ENCODE measurements at places on chromosomes 6 and 20.

- no peak for ATAC-seq
Observed at GRCh38 chr6:14174996-14175395, 57.4 kb downstream of the CD83 start.

DNA sequence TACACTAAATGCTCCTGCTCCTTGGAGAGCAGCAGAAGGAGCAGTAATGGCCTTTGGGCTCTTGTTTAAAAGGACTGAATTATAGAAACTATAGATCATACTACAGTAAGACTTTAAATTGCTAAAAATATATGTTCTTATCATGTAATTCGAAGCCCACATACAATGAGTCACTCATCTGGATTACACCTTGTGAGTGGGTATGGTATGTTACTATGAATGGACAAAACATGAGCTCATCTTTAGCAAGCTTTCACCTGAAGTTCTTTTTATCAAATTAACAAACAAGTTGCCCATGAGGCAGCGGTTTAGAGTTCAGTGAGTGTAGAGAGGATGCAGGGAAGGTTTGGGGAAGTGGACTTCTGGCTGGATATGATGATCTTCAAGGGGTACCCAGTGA lies 114.4 kb upstream of the CCN2 start:
- no peak for ATAC-seq

DNA sequence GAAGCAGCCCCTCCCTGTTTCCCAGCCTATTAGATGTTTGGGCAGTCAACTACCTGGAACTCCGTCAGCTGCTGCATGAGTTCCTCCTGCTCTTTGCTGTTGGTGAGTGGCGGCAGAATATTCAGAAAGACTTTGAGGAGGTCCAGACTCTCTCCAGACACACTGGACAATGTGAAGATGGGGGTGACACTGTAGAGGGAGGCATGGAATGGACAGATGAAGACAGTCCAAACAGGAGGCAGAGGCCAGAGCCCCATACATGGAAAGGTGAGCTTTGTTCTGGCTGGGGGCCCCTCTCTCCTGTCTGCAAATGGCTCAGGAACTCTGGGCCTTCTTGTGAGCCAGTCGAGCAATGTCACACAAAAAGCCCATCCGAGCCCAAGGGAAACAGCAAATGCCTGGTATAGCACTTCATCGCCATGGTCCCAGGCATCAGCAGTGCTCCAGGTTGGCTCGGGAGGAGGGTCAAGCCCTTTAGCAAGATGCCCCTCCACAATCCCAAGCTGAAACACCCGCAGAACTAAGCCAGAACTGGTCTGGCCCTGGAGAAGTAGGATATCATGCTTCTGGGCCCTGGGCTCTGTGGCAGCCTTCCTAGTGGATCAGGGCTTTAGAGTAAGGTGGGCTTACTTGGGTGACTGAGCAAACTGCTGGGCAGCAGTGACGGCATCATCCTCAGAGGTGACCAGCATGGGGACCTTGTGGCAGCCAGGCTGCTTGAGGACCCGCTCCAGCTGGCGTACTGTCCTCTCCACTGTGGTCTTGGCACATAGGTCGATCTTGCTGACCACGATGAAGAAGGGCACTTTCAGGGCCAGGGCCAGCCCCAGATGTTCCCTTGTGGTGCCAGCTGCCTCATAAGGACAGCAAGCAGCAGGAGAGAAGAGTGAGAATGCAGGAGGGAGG lies 4.9 kb downstream of the GTPBP2 start:
- no peak for ATAC-seq

DNA sequence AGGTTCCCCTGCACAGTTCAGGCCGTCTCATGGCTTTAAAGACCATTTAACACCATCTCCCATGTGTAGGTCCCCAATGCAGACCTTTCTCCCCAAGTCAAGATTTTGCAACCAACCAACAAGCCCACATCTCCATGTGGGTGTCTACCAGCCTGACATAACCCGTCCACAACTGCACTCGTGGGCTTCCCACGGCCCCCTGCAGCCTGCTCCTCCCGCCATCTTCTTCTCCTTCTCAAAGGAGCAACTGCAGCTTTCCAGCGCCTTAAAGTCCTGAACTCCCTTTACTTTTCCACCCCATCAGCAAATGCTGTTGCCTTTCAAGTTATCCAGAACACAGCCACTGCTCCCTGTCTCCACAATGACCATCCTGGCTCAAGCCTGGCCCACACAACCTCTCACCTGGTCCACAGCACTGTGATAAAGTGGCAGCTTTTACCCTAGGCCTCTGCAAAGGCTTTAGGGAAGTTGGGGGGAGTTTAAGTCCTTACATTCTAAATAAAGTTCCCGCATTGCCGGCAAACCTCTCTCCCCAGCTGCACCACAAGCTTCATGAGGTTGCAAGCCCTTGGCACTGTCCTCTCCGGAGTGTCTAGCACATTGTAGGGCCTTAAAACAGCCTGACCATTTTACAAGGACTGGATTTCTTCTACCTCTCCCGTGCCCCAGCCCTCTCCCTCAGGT lies 140.5 kb downstream of the PREX1 start:
- no peak for ATAC-seq

GRCh38 chr6:68527691-68528090 lies 107.4 kb upstream of the ADGRB3 start:
- no peak for ATAC-seq

DNA sequence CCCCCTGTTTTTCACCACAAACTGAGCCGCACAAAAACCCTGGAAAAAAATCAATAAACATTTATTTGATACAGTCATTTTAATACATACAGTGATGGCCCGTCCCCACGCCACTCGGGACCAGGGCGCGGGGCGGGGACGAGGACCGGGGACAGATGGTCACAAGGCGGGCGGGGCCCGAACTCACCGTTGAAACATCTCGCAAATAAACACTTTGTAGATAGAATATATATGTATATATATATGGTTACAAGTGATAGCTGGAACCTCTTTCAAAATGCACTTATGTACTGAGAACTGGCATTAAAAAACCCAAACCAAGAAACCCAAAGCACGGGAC lies 418 bp upstream of the UCKL1 start:
- peak; percentile 1 for ATAC-seq

DNA sequence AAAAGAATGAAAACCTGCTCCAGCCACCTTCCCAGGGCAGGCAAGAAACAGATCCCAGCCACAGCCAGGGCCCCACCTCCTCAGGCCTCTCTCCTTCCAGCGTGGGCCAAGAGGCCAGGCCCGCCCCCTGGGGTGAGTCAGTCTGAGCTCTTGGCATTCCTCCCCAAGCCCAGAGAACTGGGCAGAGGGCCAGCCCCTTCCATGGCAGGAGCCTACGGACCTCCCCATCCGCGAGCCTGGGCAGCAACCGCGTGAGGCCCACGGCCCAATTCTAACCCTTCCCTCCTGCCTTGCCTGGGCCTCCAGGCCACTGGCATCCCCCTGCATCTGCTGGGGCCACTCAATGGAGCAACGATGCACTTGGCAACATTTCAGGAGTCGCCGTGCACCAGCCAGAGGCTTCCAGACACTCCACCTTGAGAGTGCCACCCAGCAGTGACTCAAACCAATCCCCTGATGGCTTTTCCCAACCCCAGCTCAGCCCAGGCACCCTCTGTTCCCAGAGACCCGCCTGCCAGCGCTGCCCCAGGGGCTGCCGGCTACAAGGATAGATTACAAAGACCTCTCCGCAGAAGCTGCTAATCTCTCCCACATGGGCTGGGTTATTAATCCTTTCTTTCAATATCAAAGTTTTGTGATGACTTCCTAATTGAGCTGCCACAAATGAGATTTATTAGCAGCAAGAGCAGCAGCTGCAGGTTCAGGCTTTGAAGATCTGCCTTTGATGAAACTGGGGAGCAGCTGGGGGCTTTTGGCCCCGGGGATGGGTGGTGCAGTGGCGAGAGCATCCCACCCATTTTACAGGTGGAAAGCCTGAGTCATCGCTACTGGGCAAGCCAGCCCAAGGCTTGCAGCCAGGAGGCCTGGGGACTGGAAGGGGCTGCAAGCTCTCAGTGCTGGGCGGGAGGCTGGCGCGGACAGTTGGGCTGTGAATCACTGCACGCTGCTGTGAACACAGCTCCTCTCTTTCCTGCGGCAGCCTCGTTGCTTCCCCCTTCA lies 85.7 kb downstream of the NFATC2 start:
- ATAC-seq, result peak; percentile 95

DNA sequence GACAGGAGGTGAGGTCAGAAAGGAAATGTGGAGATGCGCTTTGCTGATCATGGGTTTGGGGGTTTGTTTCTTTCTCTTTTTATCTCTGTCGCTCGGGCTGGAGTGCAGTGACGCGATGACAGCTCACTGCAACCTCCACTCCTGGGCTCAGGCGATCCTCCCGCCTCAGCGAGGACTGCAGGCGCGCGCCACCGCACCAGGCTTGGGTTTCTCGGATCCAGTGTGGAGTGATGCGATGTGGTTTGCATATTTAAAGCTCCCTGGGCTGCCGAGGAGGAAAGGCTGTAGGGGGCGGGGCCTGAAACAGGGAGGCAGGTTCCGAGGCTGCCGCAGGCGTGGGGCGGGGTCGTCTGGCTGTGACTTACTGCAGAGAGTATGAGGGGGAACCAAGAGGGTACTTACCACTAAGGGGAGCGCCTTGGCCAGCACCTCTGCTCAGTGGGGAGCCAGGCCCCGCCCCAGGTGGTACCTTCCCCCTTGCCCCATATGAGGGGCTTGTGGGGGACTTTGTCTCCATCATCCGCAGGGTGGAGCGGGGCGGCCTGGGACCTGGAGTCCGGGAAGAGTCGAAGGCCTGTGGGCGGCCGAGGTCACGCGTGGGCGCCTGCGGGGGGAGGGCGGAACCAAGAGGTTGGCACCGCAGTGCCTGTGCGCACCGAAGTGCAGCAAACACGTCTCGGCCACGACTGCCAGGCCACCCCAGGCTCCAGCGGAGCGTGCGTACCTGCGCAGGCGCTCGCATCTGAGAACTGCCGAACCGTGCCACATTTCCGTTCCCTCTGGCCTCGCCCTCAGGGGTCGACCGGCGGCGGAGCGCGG lies 12.7 kb upstream of the BAK1 start:
- ATAC-seq, result no peak

GRCh38 chr6:113610377-113610988 lies 246.7 kb upstream of the MARCKS start:
- ATAC-seq, result peak; percentile 31

GRCh38 chr20:49288784-49289696 lies 11.2 kb upstream of the ZNFX1 start:
- ATAC-seq, result no peak
